ENCODE measurements at places on chromosomes 3 and 15. TPM values are rescaled to one million over a fixed set of nuclear protein-coding genes. Genes with fewer than 3 reads are reported as not detected.

LRTM1 gene
- total RNA-seq, result 7.4 TPM

DNA sequence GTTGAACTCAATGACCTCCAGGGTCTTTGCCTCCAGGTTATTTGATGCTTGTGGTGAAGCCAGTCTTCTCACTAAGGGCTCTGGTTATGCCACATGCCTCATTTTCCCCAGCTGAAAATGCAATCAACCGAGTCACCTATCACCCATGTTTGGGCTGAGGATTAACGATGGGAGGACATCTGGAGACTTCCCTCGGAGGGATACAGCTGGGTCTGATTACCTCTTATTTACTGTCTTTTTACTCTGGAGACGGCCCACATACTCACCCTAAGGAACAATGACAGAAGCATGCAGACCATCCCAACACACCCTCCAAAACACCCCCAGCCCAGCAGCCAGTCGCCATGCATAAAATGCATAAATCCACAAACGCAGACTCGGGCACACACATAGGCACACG is 187.4 kb downstream of the OPA1 start:
- DNase-seq, result peak; percentile 40

- DNase-seq, result no peak
Observed at GRCh38 chr15:79897701-79898113, 893 bp upstream of the MTHFS start.

DNA sequence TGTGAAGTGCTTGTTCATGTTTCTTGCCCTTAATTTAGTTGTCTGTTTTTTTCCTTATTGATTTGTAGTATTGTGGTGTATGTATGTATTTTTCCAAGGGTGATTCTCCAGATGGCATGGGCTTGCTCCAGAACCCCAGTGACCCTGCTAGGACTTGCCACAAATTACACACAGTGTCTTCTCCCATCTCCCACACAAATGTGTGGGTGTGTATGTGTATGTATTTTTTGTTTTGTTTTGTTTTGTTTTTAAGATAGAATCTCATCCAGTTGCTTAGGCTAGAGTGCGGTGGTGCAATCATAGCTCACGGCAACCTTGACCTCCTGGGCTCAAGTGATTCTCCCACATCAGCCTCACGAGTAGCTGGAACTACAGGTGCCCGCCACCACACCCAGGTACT is 36.2 kb upstream of the ARID3B start:
- DNase-seq, result no peak

DNA sequence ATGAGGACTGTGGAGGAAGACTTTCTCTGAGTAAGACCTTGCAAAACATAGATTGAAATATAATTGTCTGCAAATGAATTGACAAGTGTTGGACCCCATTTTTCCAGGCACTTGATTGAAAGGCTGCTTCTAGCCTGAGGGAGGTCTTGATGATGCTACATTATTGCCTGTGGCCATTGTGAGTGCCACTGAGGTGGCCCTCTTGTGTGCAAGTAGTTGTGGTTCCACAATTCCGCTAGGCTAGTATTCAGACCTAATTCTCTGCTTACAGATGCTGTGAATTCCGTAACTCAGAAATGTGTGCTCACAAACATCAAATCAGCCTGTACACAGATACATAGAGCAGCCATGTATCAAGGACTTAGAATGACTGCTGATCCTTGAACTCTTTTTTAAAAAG is 34.7 kb downstream of the FNDC3B start:
- DNase-seq, result no peak

DNA sequence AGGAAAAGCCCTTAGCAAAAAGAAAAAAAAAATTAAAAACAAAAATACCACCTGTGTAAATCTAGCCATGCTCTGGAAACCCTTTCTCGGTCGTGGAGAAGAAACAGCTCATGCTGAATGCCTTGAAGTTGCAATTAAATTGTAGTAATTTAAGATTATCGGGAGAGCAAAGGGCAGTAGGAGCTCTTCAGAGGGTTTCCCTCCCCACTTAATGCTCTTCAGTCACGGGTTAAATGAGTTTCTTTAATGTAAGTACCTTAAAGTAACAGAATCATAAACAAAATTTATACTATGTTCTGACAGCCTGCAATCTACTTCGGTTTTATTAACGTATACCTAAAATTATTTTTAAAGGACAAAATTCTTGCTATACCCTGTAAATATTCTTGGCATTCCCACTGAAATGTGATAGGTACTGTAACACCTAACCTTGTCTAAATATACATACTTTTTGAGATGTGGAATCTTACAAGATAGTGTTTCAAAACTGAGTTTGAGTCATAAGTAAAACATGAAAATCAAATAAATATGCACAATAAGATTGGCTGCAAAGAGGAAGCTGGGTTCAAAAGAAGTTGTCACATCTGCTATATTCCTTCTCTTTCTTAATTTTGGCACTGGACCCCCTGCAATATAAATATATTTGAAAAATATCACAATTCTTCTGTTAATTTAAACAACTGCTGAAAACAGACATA is 5.3 kb downstream of the FOXP1 start:
- DNase-seq, result no peak
